ENCODE measurements at places on chromosomes 6 and 20.

GRCh38 chr6:20810727-20811108 lies 276.5 kb downstream of the CDKAL1 start:
- DNase-seq, result no peak

DNA sequence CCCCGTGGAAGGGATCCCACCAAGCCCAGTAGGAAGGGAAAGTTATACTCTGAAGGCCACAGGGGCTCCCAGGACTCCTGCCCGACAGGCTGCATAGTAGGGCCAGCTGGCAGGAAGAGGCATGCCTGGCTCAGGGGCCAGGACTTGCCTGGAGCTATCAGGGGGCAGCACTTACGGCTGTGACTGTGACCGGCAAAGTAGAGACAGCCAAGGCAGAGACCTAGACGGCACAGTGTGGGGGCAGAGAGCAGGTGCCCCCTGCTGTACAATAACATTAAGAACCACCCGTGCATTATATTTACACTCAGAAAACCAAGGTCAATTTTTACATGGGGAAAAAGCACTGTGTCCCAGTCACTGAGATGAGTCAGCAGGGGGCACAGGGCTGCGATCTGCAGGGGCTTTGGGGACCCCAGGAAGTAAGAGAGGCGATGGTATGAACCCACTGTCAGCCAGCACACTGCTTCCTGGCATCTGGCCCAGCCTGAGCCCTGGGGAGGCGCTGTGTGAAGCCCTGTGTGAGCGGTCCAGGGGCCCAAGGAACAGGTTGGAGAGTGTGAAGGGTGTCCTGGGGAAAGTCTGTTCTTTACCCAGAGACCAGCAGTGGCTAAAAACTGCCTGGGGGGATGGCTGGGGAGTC lies 9.9 kb downstream of the CCDC167 start:
- DNase-seq, result no peak

DNA sequence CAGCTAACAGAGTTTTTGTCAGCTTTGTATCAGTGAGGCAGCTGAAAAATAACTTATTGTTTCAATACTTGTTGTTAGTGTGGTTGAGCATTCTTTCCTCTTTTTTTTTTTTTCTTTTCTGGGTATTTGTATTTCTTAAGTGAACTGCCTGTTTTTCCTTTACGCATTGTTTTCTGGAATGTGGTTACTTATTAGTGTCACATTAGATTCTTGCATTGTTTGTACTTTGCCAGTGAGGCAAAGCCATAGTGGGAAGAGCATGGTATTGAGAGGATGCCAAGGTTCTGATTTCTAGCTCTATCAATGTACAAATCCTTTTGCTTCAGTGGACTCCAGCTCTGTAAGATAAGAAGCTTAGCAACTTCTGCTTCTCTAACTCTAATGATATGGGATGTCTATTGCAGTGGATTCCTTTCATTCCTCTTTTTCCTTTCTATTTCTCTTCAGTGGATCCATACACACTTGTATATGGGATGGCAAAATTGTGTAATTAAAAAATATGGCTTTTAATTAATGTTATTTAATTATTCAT lies 3.9 kb downstream of the CDKAL1 start:
- DNase-seq, result no peak

DNA sequence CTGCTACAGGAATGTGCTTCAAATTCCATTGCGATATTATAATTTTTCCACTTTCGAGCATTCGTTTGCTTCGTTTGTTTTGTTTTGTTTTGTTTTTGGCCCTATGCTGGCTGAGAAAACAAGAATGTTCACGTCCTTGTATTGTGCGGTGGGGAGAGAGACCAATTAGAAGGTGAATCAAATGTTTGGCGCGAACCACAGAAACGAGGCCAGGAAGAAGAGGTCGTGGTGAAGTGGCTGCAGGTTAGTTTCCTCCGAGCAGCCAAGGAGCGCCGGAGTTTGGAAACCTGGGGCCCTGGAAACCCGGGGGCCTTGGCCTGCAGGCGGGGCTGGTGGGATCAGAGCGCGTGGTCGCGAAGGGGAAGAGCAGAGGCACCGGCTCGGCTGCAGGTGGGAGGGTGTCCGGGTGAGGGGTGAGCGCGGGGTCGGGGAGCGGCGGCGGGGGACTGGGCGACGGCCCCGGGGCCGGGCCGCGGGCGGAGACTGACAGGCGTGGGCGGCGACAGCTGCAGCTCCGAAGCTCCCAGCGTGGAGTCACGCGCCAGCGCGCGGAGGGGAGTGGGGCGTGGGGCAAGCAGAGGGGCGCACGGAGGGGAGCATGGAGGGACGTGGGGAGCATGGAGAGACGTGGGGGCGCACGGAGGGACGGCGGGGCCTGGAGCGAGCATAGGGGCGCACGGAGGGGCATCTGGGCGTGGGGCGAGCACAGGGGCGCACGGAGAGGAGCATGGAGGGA lies 141.5 kb upstream of the PDE10A start:
- DNase-seq, result no peak

- DNase-seq, result no peak
Measured at GRCh38 chr20:2866236-2866635, 7.0 kb upstream of the PTPRA start.

DNA sequence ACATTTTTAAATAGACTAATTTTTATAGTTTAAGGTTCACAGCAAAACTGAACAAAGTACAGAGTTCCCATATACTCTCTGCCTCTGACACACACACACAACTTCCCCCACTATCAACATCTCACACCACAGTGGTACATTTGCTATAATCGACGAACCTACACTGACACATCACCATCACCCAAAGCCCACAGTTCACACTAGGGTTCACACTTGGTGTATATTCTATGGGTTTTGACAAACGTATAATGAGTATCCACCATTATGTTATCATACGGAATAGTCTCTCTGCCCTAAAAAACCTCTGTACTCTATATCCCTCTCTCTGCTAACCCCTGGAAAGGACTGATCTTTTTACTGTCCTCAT lies 15.6 kb downstream of the TMEM30A start:
- DNase-seq, result no peak

- DNase-seq, result no peak
Measured at GRCh38 chr20:8948442-8949020, 120.4 kb upstream of the PLCB4 start.

- no peak for DNase-seq
Measured at GRCh38 chr6:32825966-32826365, 9.2 kb upstream of the HLA-DOB start.

GRCh38 chr20:59646487-59646886 lies 42.1 kb downstream of the PHACTR3 start:
- DNase-seq, result no peak

- no peak for DNase-seq
Measured at GRCh38 chr6:33652002-33652401, 30.9 kb downstream of the ITPR3 start.

All from activated CD8-positive, alpha-beta memory T cell treated with anti-CD3 and anti-CD28 coated beads for 1 hour (primary cell).